ENCODE measurements at places on chromosomes 7 and 10.

DNA sequence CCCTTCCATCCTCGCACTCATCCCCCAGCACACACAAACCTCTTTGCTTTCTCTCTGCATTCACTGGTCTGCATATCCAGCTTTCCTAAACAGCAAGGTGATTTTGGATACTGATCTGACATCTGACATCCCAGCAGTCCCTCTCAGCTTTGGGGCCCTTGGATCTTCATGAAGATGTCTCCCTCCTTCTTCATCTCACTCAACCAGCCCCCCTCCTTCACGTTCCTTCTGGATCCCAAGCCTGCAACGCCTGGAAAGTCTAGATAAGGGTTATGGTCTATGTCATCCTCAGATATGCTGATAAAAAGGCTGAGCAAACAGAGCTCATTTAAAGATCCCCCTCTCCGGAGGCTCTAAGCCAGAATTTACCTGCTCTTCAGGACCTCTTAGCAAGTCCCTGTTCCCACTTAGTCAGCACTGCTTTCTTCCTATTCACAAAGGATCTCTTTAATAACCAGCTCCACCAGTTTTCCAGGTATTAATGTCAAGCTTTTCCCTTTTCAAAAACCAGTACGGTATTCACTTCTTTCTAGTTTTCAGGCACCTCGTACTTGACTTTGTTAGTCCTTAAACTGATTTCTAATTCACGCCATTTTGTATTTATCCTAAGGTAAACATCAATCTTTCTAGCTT lies 38.9 kb downstream of the CREB3L2 start:
- no peak for DNase-seq

GRCh38 chr7:121369462-121369861 lies 26.6 kb downstream of the FAM3C start:
- no peak for DNase-seq

DNA sequence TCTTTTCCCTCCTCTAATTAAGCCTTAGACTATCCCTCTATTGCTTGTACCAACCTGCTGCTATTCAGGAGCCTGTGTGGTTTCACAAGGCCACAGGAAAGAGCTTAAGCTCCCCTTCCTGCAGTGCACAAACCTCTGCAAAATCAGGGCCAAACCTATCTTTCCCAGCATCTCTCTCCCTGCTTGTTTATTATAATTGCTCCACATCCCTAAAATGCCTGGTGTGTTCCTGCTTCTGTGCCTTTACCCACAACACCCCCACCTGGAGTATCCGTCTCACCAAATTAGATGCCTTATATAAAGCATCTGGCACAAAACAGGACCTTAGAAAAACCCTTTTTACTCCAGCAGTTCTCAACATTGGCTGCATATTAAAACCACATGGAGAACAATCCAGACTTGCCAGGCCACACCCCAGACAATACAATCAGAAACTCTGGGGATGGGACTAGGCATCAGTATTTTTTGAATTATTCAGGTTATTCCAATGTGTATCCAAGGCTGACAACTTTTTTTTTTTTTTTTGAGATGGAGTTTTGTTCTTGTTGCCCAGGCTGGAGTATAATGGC lies 16.7 kb downstream of the SEC31B start:
- no peak for DNase-seq

DNA sequence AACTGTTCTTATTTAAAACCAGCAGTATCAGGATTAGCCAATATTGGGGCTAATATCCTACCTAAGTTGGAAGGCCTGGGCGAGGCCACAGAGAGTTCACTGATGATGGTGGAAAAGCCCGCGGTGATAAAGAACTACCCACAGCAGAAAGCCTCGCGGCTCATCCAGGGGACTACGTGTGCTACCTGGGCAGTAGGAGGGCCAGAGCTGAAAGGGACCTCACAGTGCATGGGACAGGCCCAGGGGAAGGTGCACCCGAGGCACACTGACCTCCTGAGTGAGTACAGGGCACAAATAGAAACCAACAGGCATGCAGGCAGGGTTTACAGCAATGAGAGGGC lies 1.4 kb downstream of the WDR86 start:
- no peak for DNase-seq

- DNase-seq: no peak
These were observed 396.9 kb upstream of the NRP1 start for GRCh38 chr10:33731322-33731721.

GRCh38 chr10:6135039-6135438 lies 46.2 kb downstream of the RBM17 start:
- DNase-seq: no peak

DNA sequence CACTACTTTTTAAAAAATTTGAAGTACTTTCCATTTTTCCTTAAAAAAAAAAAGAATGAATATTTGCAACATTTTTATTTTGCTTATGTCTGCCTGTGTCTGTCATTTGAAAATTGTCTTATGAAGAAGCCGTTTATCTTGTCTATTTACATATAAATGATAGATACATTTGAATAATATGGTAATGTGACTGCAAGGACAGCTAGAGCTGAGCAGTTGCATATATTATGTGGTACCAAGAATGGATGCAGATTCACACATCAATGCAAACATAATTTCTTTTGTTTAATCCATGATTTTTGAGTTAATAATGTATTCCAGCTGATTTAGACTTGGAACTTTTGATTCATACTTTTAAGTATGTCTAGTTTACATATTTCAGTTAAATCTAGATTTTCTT lies 268.0 kb downstream of the CDK14 start:
- DNase-seq: no peak

- no peak for DNase-seq
These were observed 57.7 kb upstream of the COMTD1 start for GRCh38 chr10:75293446-75293820.

- DNase-seq: no peak
These were observed 50.0 kb upstream of the PPP1R3C start for GRCh38 chr10:91682912-91683311.

- DNase-seq: no peak
These were observed 124.3 kb downstream of the NEURL1 start for GRCh38 chr10:103617602-103618385.

- DNase-seq: no peak
These were observed 101.2 kb downstream of the DYNC2I1 start for GRCh38 chr7:158957510-158957906.

GRCh38 chr10:78599122-78599853 lies 469.5 kb upstream of the ZMIZ1 start:
- DNase-seq: no peak

- DNase-seq: no peak
These were observed 3.3 kb downstream of the MKI67 start for GRCh38 chr10:128122931-128123330.

- DNase-seq: no peak
These were observed 49.6 kb upstream of the PSMG3 start for GRCh38 chr7:1619152-1620079.

- DNase-seq: no peak
These were observed 10.0 kb upstream of the TNS3 start for GRCh38 chr7:47591655-47592572.

- DNase-seq: no peak
These were observed 12.4 kb downstream of the CPA5 start for GRCh38 chr7:130356876-130357611.

DNA sequence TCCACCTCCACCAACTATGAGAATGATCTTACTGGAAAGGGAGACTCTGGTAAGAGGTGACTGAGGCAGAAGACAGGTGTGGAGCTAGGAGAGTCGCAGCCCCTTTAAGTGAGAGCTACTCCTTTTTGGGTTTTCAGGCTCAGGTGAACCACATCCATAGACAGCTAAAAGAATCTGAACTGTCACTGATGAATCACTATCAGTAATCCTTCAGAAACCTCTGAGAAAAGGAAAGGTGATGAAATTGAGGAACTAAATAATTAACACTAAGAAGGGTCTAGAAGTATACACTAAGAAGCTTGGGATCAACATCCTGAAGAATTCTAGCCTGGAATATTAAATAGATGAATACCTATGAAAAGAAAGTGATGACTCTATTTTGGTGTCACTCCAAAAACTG lies 83.0 kb downstream of the SORBS1 start:
- no peak for DNase-seq

- DNase-seq: no peak
These were observed 89.3 kb upstream of the CUX1 start for GRCh38 chr7:101728128-101728527.

DNA sequence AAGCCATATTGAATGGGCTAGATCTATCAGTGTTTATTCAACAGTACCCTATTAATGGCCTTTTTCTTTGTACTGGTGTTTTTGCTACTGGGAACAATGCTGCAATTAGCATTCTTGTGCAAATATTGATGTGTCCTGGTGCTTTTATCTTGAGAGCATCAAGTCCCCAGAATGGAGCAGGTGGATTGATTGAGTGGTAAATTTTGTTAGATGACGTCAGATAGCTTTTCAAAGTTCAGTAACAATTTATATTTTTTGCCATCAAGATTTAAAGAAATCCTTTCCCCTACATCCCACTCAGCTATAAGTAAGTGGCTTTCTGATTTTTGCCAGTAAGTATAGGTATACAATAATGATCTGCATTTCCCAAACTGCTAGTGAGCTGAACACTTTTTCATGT lies 63.4 kb upstream of the SYPL1 start:
- DNase-seq: no peak

DNA sequence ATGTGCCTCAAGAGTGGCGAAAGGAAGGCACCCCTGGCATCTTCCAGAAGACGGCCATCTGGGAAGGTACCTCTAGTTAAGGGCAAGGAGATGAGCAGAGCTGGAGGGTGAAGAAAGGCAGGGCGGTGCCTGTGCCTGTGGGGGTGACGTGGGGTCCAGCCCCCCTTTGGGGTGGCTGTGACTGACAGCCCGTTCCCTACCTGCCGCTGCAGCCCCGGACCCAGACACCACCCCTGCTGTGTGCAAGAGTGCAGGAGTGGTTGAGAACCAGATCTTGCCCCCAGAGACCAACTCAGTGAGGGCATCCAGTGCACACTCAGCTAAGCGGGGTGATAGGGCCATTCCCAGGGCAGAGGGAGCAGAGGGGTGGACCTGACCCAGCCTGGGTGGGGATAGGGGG lies 4.3 kb upstream of the MUC17 start:
- no peak for DNase-seq

- DNase-seq: no peak
These were observed 16.1 kb downstream of the ST7 start for GRCh38 chr7:116969371-116969902.

DNA sequence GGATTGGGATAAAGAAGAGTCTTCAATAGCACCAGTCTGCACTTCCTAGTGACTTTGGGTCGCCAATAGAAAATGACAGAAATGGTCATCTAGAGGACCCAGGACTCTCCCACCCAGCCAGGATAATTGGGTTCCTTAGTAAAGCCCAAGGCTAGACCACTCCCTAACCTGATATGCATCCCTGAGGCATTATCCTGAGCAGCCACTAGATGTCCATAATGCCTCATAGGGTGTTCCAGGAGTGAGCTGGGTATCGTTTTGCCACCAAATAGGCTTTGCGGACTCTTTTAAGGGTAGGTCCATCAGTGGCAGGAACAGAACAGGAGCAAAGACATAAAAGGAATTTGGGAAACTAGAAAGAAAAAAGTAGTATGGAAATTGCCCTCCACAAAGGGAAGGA lies 4.5 kb upstream of the LRRC4 start:
- DNase-seq: no peak

DNA sequence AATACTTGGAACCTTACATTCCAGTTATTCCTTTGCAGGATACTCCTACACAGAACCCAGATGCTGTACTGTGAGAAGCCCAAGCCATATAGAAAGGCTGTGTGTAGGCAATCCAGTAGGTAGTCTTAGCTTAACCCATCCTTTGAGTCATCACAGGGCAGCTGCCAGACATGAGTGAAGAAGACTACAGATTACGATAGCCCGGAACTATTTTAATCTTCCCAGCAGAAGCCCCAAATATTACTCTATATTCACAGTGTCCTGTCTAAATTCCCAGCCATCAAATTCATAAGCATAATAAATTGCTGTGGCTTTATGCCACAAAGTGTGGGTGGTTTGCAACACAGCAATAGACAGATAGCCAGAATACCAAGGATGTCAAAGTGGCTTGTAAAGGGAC lies 474.1 kb upstream of the STEAP1 start:
- no peak for DNase-seq

- no peak for DNase-seq
These were observed 18.9 kb downstream of the ZNF680 start for GRCh38 chr7:64544010-64544409.

DNA sequence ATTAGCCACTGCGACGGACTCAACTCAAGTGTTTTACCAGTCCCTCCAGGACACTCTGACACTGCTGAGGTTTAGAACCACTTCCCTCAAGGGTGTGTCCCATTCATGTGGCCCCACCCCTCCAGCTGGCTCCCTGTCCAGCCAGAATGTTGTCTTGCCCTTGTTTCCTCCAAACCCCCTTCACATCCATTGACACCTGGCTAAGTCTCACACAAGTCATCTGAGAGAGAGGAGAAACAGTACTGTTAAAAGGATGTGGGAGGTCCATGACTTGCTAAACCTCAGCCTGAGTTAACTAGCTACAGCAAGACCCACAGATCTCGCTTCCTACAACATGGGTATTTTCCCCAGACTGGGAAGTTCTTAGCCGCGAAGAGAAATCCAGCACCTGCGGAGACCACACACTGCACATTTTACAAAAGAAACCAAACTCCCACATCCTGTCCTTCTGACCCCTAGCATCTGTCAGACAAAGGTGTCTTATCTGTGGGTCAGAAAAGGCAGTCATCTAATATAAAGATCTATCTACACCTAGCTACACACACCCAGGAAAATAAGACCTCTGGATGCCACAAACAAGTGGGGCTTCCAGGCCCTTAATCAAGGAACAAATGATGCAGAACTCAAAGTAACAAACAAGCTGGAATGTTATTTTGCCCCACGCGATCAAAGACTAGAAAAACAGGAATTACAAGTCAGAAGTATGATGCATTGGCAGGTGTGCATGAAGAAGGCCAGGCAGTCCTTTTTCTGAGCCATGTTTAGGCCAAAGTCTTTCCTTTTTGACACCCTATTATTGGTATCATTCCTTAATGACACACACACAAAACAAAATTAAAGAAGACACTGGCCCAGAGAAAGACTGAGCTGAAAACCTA lies 13.9 kb downstream of the OSBPL3 start:
- no peak for DNase-seq
